ENCODE measurements at places on chromosomes 5 and 9.

DNA sequence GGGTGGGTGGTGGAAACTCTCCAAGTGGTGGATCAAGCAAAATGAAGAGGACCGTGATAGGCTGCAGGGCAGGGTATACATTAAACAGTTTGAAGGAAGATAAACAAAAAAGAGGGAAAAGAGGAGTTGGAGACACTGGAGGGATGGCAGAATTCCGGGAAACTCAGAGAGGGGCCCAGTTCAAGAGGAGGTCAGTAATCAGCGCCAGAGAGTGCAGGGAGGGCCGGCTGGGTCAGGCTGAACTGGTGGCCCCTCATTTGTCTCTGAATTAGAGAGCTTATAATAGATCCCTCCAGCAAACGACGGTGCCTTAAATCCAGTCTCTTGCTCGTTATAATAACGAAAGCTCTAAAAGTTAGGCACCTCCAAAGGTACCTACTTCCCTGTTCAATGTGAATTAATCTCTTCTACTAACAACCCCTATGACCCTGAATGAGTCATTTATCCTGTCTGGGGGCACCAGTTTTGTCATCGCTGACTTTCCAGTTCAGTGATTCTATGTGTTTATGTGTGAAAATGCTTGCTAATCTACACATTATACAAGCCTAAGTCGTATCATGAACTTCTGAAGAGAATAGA lies 2.4 kb upstream of the ZSWIM6 start:
- no peak for DNase-seq

- DNase-seq = no peak
These were observed 36.2 kb downstream of the CDK7 start for GRCh38 chr5:69270840-69271239.

DNA sequence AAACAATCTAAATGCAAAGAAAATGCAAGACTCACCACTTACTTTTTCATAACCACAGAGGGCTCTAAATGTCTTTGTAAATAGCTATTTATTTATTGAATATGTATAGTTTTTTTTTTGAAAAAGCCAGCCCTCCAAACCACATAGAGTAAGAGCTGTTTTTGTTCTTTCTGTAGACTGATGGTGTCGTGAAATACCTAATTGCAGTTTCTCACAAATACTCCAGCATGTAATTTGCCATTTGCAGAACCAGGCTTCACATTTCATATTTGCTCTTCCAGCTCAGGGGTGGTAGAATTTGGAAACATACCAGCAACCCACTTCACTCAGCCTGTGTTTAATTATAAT lies 159.8 kb downstream of the TMC1 start:
- DNase-seq = no peak

DNA sequence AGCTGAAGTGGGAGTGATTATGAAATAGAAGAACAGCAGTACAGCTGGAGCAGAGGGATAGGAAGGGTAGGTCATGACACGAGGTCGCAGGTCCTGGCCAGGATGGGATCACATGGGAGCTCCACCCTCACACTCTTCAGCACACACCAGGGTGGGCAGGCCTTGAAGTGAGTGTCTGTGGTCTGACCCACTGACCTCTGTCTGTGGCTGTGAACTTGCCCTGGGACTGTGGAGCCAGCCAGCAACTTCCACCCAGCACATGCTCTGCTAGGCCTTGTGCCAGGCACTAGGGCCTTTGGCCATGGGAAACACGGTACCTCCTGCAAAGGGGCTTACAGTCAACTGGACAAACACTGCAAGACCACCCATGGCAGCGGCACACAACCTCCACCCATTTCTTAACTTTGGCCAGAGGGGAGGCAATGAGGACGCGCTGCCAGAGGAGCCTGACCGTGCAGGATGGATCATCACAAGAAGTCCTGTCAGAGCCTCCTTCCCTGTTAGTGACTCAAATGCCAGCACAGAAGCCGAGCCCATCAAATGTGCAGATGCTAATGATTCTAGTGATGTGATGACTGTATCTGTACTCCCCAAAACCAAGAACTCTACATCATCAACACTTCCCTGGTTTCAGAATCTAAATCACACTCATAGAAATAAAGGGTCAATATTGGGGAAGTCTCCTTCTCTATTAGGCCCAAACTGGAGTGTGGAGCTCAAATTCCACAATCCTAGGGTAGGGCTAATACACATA lies 113.6 kb downstream of the DPYSL3 start:
- no peak for DNase-seq

DNA sequence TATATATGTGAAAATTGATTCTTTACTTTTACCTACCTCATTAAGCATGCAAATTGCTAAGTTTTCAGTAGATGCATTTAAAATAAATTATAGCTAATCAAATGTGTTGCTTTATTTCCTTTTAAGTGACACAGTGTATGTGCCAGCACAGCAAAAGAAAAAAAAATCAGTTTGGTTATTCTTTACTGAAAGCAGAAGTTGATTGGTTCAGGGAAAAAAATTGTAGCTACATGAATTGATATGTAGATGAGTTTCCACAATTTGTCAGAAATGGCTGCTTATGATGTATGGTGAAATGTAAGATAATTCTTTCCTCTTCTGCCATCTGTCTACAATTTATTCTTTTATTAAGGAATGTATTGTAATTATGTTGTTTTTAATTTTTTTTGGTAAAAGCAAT lies 57.8 kb downstream of the PARP8 start:
- no peak for DNase-seq

- no peak for DNase-seq
These were observed 7.2 kb upstream of the DNAJB5 start for GRCh38 chr9:34982361-34982760.

GRCh38 chr5:9533562-9534364 lies 12.1 kb downstream of the SEMA5A start:
- DNase-seq = no peak

DNA sequence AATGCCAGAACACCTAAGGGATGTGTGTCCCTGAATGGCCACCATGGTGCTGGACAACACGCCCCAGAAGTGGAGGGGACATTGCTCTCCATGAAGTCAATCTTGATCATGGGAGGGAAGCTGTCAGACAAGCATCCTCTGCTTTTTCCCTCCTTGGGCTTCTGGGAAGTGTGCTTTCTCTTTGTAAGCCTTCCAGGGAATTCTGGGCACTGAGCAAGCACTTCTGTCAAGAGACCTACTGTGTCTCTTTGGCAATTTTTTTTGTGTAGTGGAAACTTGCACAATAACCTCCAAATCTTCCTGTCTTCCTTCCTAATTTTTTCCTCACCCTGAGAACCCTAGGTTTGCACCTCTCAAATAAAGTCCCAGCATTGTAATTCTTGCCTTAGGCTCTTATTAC lies 132.0 kb downstream of the SEC61B start:
- DNase-seq = no peak

DNA sequence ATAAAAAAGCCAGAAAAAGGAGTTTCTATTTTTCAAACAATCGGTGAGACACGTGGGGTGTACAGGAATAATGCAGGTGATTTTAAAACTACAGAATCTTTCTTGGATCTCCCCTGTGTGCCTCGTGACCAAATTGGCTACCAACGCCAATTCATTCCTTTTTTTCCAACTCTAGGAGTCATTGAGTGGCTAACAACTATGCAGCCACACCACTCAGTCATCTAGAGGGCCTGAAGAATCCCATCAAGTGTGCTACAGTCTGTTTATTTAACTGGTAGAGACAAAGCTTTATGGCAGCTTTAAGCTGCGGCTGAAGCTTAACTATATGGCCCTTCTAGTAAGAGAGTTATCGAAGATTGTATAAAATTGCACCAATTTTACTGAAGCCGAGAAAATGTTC lies 113.1 kb upstream of the NIPBL start:
- no peak for DNase-seq

GRCh38 chr5:145247745-145248040 lies 587.4 kb downstream of the PRELID2 start:
- DNase-seq = no peak

DNA sequence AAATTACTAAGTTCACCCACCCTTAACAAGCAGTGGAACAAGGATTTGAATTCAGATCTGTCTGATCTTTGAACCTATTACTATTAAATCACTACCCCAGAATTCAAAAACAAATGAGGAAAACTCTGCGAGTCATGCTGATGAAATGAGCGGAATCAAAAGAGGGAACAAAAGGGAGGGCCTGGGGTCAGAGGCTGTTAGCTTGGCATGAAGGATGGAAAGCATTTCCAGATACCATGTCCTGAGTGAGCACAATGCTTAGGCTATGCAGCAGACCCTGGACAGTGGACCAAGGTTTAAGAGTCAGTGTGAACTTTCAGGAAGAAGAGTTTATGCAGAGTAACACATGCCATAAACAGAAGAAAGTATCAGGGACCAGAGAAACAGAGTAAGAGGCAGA lies 30.5 kb downstream of the GRIA1 start:
- no peak for DNase-seq

DNA sequence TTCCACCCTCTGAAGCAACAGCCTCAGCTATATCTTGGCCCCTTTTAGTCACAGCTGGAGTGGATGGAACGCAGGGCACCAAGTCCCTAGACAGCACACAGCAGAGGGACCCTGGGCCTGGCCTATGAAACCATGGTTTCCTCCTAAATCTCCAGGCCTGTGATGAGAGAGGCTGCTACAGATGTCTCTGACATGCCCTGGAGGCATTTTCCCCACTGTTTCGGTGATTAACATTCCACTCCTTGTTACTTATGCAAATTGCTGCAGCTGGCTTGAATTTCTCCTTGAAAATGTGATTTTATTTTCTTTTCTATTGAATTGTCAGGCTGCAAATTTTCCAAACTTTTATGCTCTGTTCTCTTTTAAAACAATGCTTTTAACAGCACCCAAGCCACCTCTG lies 384.8 kb downstream of the PRR16 start:
- DNase-seq = no peak

- DNase-seq = no peak
These were observed 82.1 kb upstream of the IL33 start for GRCh38 chr9:6133346-6134063.

GRCh38 chr9:98929071-98929470 lies 14.6 kb upstream of the COL15A1 start:
- DNase-seq = no peak

DNA sequence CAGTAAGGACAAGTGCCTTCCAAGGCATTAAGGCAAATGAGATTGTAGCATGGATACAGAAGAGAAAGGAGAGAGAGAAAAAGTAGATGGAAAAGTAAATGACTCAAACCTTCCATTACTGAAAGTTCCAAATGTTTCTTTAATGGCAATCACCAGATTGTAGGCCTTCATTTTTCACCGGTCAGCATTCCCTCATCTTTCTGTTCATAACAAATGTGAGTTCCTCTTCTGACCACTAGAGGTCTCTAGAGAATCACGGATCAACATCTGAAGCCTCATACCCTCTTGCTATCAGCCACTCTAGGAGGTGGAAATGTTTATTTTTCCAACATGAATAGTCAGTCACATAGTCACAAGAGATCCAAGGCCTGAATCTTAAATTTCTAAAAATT lies 73.6 kb upstream of the RPS23 start:
- no peak for DNase-seq

DNA sequence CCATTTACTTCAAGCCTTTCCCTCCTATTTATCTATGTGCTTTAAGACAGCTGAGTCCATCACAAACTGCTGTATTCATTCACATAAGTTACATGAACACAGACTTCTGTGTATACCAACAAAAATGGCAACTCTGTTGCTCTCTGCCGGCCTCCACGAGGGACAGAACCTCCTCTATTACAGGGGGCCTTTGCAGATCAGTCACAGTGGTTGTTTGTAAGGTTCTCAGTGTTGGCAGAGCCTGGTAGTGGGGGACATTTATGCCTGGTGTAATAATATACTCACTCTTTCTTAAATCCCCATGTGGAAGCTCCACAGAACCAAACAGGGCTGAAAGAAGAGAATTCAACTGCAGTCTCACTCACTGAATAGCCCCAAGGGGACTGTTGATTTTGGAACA lies 76.5 kb downstream of the SLC1A1 start:
- DNase-seq = no peak

DNA sequence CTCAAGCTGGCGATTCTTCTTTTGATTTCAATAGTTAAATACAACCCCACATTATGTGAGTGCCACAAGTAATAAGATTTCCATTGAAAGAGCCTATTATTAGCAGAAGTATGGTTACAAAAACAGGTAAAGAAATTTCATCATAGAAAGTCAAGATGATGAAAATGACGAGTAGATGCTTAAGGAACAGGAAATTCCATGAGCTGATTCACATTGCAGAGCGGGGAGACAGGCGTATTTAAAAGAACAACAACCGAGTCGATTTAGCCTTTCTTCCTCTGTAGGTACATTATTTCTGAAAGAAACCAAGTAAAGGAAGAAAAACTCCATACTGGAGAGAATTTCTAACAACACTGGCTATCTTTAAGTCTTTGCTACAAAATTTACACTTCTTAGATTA lies 310.4 kb downstream of the SLF1 start:
- no peak for DNase-seq

- DNase-seq = no peak
These were observed 58.0 kb downstream of the ANKRD33B start for GRCh38 chr5:10621832-10622231.

GRCh38 chr5:133589286-133589685 lies 23.1 kb downstream of the FSTL4 start:
- DNase-seq = no peak

GRCh38 chr5:55855509-55855908 lies 4.4 kb downstream of the IL31RA start:
- DNase-seq = no peak

GRCh38 chr5:56340196-56340980 lies 107.3 kb upstream of the ANKRD55 start:
- no peak for DNase-seq
